ENCODE measurements at places on chromosomes 12 and 14.

- DNase-seq = no peak
Observed at GRCh38 chr12:122166422-122167349, 7.3 kb downstream of the IL31 start.

DNA sequence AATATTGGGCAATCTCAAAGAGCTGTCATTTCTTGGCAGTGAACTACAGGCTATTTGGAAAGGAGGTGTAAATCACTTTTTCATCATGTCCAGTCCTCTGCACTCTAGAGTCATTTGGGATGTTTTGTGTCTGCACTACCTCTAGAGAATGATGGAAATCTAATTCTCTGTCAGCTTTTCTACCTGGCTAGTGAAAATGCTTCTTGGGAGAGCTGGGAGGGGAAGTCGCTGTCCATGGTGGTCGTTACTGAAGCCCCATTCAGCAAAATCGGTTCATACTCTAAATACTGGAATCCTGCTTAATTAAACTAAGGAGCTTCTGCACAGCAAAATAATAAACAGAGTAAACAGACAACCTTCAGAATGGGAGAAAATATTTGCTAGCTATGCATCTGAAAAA, 251.8 kb downstream of the APAF1 start:
- no peak for DNase-seq

DNA sequence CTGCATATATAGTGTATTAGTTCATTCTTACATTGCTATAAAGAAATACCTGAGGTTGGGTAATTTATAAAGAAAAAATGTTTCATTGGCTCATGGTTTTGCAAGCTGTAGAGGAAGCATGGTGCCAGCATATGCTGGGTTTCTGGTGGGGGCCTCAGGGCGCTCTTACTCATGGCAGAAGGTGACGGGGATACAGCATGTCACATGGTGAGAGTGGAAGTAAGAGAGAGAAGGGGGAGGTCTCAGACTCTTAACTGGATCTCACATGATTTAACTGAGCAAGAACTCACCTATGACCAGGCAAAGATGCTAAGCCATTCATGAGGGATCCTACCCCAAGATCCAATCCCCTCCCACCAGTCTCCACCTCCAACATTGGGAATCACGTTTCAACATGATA, 15.9 kb upstream of the PAWR start:
- no peak for DNase-seq

DNA sequence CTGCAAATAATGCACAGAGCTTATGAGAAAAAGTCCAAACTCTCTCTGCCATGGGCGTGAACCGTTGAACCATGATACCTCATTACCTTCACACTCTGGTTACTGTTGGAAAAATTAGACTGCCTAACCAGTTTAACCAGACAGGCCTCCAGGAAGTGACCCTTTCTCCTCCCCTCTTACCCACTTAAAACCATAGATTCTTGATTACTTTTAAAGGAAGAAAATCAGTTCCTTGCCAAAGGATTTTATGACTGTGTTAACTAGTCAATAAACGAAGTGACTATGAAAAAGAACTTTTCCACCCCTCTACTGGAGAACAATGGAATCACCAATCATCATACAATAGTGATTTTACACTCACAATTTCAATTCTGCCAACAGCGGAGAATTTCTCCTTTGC, 254.0 kb upstream of the ATP2B1 start:
- no peak for DNase-seq

GRCh38 chr12:40225984-40226602, 1.3 kb downstream of the LRRK2 start:
- DNase-seq = no peak

- DNase-seq = no peak
Observed at GRCh38 chr14:59677771-59678231, 101.2 kb upstream of the CCDC175 start.
